ENCODE measurements at places on chromosomes 7 and 10.

DNA sequence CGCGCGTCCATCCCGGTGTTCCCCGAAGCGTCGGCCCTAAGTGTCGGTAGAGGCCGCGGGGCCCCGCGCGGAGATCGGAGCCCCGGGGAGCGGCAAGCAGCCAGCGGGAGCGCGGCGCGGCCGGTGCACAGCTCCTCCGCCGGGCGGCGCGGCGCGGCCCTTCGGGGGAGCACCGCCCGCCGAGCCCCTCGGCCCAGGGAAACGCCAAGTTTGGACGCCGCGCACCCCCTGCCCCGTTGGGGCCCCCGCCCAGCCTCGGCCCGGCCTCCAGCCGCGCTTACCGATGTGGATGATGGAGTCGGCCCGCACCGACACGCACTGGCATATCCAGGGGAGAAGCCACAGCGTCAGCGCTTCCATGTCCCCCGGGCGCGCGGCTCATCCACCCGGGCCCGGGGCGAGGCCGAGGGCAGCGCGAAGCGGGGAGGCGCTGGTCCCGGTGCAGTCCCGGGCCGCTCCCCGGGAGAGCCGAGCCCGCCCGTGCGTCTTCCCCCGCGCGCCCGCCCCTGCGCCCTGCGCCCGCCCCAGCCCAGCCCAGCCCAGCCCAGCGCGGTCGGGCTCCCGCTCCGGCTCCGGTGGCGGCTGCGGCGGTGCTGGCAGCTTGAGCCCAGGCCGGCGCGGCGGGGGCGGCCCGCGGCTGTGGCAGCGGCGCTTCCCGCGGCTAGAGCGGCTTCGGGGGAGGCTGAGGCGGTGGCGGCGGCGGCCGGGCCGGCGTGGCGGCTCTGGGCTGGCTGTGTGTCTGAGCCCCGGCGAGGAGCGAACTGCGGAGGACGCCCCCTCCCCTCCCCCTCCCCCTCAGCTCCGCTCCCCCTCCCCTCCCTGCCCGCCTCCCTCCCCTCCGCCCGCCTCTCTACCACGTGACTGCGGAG is at the start of gene GRID1:
GRID1 (minus strand) TSS at position 763 of the 869 bp plus-strand sequence.
- no peak for DNase-seq

DNA sequence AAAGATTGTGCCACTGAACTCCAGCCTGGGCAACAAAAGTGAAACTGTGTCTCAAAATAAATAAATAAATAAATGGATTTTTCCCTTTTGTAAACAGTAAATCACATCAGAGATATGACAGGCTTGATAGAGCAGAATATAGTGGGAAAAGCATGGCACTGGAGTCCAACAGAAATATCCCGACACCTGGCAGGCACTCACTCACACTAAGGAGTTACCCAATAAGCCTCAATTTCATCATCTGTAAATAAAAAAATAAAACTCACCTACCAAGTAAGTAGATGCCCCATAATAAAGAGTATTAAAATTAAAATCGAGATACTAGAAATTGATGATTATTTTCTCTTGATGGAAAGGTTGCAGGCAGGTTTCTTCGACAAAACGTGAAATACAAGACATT is 1.7 kb downstream of the ATE1 start:
- no peak for DNase-seq

DNA sequence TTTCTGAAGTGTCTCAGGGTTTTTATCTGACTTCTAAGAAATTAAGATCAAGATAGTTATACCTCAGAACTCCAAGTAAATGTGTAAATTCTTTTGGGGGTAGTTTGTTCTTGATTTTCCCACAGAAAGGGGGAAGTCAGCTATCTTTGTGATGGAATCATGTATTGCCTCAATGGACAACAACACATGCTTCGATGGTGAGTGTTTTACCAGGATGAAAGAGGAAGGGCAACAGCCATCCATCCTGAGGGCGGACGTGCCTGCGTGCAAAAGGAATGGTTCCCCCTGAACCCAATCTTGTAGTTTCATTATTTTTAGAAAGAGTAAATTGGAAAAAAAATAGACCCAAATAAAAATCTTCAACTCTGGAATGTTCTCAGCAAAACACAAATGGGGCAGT is 67.2 kb upstream of the ZPBP start:
- no peak for DNase-seq

DNA sequence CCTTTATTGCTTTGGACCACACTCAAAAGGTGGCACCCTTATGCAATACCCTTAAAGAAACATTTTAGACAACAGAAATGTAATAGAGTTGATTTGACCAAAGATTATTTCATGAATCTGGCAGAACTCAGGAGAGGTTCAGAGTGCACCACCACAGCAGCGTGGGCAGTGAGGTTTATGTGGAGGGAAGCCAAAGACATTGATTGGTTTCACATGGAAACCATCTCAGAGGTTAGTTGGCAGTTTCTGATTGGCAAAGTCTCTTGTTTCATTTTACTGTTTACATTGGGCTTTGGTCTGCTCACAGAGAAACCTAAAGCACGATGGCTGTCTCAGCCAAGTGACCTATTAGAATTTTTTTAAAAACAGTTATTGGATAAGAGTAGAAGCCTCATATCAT is 101.3 kb downstream of the SDHAF3 start:
- no peak for DNase-seq

- DNase-seq = no peak
These were observed 69.8 kb downstream of the TCF7L2 start for GRCh38 chr10:113019692-113020474.

Data from AML-193 (cell line).